ENCODE measurements at places on chromosomes 2 and 18. TPM values are rescaled to one million over a fixed set of nuclear protein-coding genes. Genes with fewer than 3 reads are reported as not detected.

GRCh38 chr2:100945433-100945740, 56.7 kb upstream of the RPL31 start:
- H3K4me1 ChIP-seq: peaks cover 17% of the 10 kb centered on the region
- peaks cover 3% of the 10 kb centered on the region for H3K27me3 ChIP-seq
- no peaks in the 10 kb centered on the region for H3K36me3 ChIP-seq
- no peak for DNase-seq

- no peak overlapping the region for H3K27ac ChIP-seq
- peaks cover under 1% of the 10 kb centered on the region for H3K36me3 ChIP-seq
- DNase-seq: no peak
- H3K4me3 ChIP-seq: no peak overlapping the region
- H3K4me1 ChIP-seq: no peaks in the 10 kb centered on the region
- peaks cover 23% of the 10 kb centered on the region for H3K27me3 ChIP-seq
Measured at GRCh38 chr2:134988994-134989605, 58.1 kb downstream of the MAP3K19 start.

DNA sequence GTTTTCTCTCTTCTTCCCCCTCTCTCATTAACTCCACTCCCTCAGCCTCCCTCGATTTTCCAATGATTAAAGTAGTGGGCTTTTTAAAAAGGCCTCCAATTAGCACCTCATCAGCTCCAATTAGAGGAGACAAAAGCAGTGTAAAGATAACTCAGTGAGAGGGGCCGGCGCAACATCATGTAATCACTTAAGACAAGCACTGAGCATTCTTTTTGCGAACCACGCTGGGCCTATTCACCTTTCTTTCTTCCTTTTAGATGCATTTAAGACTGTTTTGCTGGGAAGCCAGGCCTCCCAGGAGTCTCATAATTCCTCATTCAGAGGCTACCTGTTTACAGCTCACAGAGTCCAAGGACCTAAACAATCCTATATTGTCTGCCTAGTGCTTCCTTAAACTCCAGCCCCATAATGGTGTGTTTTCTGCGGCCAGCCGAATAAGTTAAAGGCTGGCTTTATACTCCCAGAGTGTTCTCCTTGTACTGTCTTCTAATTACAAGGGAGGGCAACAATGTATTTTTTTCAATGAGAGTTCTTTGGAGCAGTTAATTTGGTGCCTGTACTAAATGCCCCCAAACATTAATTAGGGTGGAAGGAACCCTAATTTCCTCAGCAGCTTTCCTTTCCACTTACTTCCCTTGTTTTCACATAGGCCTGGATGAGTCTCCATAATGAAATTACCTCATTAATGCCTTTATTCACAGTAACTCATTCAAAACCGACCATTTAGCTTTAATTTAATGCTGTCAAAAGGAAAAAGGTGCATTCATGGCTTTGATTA, 28.0 kb upstream of the LMAN1 start:
- H3K36me3 ChIP-seq: no peaks in the 10 kb centered on the region
- no peak overlapping the region for H3K4me3 ChIP-seq
- H3K27me3 ChIP-seq: peaks cover 11% of the 10 kb centered on the region
- no peak overlapping the region for H3K27ac ChIP-seq
- DNase-seq: no peak

- no peak overlapping the region for H3K27ac ChIP-seq
- DNase-seq: no peak
- H3K36me3 ChIP-seq: no peaks in the 10 kb centered on the region
- H3K4me1 ChIP-seq: no peaks in the 10 kb centered on the region
- H3K4me3 ChIP-seq: no peak overlapping the region
Measured at GRCh38 chr2:67041051-67041450, 356.1 kb upstream of the ETAA1 start.

GRCh38 chr2:45331410-45331786, 279.7 kb downstream of the SRBD1 start:
- H3K4me1 ChIP-seq: no peaks in the 10 kb centered on the region
- DNase-seq: no peak
- H3K27ac ChIP-seq: no peak overlapping the region
- H3K27me3 ChIP-seq: peaks cover 4% of the 10 kb centered on the region
- no peak overlapping the region for H3K4me3 ChIP-seq

- DNase-seq: no peak
- peak overlapping the region; percentile 94 for H3K4me3 ChIP-seq
- H3K27ac ChIP-seq: peak overlapping the region; percentile 97
- peaks cover 6% of the 10 kb centered on the region for H3K36me3 ChIP-seq
Measured at GRCh38 chr18:13611142-13611600, 115.2 kb downstream of the FAM210A start.

DNA sequence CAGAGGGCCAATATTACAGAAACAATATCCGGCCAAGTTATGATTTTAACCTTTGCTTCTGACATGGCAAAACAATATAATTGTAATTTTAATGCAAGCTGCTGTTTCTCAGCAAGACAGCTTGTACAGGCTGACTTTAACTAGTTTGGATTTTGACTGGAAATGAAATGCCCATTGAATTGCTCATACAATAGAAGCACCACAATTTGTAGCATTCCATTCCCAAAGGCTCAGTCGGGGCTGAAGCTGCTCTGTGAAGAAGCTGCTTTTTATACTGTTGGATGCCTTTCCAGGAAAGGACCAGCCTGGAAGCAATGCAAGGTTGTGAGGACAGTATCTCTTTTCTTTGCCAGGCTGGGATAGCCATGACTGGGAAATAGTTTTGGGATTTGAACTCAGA, 677.0 kb upstream of the FANCL start:
- no peaks in the 10 kb centered on the region for H3K4me1 ChIP-seq
- no peaks in the 10 kb centered on the region for H3K36me3 ChIP-seq
- H3K27ac ChIP-seq: no peak overlapping the region
- DNase-seq: no peak
- no peaks in the 10 kb centered on the region for H3K27me3 ChIP-seq
- no peak overlapping the region for H3K4me3 ChIP-seq

DNA sequence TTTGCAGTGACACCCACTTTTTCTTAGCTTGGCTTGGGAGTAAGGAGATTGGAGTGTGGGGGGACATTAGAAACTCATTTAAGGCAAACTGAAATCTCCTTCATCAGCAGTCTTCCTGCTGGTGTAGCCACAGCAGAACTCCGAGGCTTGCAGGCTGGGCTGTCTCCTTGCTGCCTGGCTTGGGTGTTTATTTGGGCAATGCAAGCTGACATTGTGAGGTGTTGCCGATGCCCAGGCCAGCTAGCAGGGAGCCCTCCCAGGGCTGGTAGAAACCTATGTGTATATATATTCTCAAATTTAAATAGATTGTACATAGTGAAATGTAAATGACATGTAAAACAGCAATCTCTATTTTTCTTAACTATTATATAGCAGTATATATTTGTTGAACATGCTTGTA, 11.8 kb downstream of the GDF7 start:
- H3K4me1 ChIP-seq: peaks cover 3% of the 10 kb centered on the region
- no peaks in the 10 kb centered on the region for H3K27me3 ChIP-seq
- no peak for DNase-seq
- no peak overlapping the region for H3K4me3 ChIP-seq
- H3K36me3 ChIP-seq: peaks cover 5% of the 10 kb centered on the region

- DNase-seq: no peak
- H3K4me1 ChIP-seq: peaks cover 21% of the 10 kb centered on the region
Measured at GRCh38 chr2:37674946-37675345, 3.5 kb upstream of the CDC42EP3 start.

DNA sequence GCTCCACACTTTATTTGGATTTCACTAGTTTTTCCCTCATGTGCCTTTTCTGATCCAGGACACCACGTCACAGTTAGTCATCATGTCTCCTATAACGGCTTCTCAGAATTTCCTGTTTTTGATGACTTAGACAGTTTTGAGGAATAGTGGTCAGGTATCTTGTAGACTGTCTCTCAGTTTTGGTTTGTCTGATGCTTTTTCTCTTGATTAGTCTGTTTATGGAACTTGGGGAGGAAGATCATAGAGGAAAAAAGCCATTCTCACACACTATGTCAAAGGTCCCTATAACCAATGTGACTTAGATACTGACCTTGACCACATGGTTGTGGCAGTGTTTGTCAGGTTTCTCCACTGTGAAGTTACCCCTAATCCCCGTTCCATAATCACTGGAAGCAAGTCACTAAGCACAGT, 89.0 kb downstream of the RAPH1 start:
- H3K4me3 ChIP-seq: no peak overlapping the region
- DNase-seq: no peak
- no peaks in the 10 kb centered on the region for H3K27me3 ChIP-seq
- peaks cover 7% of the 10 kb centered on the region for H3K36me3 ChIP-seq
- peaks cover 14% of the 10 kb centered on the region for H3K4me1 ChIP-seq
- H3K27ac ChIP-seq: peak overlapping the region; percentile 36

DNA sequence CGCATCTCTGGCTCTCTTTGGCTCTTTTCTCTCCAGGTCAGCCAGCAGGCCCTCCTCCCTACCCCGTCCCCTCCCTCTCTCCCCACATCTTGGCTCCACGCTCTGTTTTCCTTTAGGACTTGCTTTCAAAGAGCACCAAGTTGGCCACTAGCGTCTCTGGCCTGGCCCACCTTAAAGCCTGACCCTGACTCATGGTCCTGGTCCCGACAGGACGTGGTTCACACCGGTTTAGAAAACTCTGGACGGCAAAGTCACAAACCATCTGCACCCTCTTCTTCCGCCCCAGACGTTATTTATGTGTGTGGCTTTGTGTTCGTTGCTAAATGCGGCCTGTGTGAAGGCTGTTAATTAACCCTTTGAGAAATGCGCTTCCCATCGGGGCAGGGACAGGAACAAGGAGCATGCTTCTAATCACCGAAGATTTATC, 169.0 kb upstream of the HAAO start:
- H3K36me3 ChIP-seq: no peaks in the 10 kb centered on the region
- H3K27me3 ChIP-seq: peaks cover 24% of the 10 kb centered on the region
- H3K4me3 ChIP-seq: no peak overlapping the region
- H3K4me1 ChIP-seq: peaks cover 6% of the 10 kb centered on the region
- no peak overlapping the region for H3K27ac ChIP-seq

DNA sequence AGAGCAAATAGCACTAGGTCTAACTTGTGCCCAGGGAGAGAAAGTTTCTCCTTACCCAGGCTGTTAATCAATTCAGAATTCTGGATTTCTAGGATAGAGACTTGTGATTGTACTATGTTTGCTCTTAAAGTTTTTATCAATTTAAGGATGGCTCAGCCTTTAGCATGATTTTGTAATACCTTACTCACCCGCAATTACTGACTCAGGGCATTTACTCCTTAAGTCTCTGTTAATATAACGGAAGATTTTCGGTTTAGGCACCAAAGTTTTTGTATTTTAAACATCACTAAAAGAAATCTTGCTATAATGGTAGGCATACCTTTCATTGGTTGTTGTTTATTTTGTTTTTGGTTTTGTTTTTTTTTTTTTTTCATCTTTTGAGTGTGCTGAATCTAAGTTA, 358.2 kb downstream of the RBM43 start:
- H3K27me3 ChIP-seq: no peaks in the 10 kb centered on the region
- no peaks in the 10 kb centered on the region for H3K4me1 ChIP-seq
- DNase-seq: no peak
- H3K4me3 ChIP-seq: no peak overlapping the region
- H3K36me3 ChIP-seq: no peaks in the 10 kb centered on the region

GRCh38 chr18:44826418-44827259, 146.0 kb downstream of the SETBP1 start:
- H3K27ac ChIP-seq: no peak overlapping the region
- no peaks in the 10 kb centered on the region for H3K36me3 ChIP-seq
- no peak overlapping the region for H3K4me3 ChIP-seq
- H3K27me3 ChIP-seq: peaks cover 37% of the 10 kb centered on the region
- H3K4me1 ChIP-seq: peaks cover 14% of the 10 kb centered on the region

DNA sequence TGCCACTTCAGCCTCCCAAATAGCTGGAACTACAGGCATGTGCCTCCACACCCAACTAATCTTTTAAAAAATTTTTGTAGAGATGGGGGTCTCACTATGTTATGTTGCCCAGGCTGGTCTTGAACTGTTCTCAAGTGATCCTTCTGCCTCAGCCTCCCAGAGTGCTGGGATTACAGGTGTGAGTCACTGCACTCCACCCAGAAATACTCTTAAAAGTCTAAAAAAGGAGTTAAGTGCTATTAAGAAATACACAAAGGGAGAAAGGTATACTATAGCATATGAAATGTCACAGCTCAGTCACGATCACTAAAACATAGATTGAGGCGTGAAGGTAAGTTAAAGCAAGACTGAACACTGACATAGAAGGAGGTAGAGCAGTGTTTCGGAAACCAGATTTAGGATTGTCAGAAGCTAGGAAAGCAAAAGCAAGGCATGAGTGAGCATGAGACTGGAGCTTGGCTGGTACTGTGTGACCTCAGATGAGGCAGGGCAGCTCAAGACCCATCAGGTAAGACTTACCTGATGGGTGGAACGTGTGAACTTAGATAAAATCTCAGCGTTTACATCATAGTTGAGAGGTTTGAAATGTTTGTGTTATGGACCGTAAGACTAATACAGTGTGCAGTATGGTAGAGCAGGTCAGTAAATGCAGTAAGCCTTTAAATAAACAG, 9.2 kb downstream of the CCNYL1 start:
- no peaks in the 10 kb centered on the region for H3K36me3 ChIP-seq
- H3K27me3 ChIP-seq: no peaks in the 10 kb centered on the region
- peaks cover 5% of the 10 kb centered on the region for H3K4me1 ChIP-seq
- no peak overlapping the region for H3K27ac ChIP-seq
- H3K4me3 ChIP-seq: no peak overlapping the region
- DNase-seq: no peak

DNA sequence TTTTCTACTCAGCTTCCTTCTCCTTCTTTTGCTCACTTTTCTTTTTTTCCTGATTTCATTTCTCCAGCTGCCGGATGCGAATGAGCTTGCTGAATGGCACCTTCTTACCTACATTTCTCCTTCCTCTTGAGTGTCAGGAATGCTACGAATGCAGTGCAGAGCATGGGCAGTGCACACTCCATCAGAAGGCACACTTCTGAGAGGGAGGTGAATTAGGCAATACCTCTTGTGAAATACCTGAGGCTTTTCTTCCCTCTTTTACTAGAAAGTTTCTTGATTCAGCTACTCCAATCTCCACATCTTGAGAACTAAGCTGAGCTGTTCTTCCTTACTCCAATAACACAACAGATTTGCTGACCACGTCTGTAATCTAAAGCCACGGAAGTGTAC, 51.1 kb downstream of the PLEKHM3 start:
- no peak for DNase-seq
- H3K27ac ChIP-seq: no peak overlapping the region
- no peak overlapping the region for H3K4me3 ChIP-seq

- H3K27ac ChIP-seq: peak overlapping the region; percentile 99
- peak; percentile 90 for DNase-seq
- no peaks in the 10 kb centered on the region for H3K27me3 ChIP-seq
Measured at GRCh38 chr2:29014811-29015421, 33.8 kb downstream of the TOGARAM2 start.

- no peaks in the 10 kb centered on the region for H3K36me3 ChIP-seq
- H3K4me1 ChIP-seq: no peaks in the 10 kb centered on the region
- no peak overlapping the region for H3K27ac ChIP-seq
Measured at GRCh38 chr2:128714285-128714684, 395.6 kb upstream of the HS6ST1 start.

G6PC2 gene
- not detected for total RNA-seq

PRKCE gene
- total RNA-seq: 11.2 TPM

IL1RN gene
- total RNA-seq: 3.0 TPM

GALNT5 gene
- not detected for total RNA-seq

GREB1 gene
- 0.05 TPM for total RNA-seq

ALPP gene
- not detected for total RNA-seq

TTN gene
- total RNA-seq: 2.8 TPM

SOX11 gene
- not detected for total RNA-seq

B4GALT6 gene
- total RNA-seq: 2.8 TPM

DIPK1C gene
- not detected for total RNA-seq
